ENCODE measurements at places on chromosomes 2 and 18.

DNA sequence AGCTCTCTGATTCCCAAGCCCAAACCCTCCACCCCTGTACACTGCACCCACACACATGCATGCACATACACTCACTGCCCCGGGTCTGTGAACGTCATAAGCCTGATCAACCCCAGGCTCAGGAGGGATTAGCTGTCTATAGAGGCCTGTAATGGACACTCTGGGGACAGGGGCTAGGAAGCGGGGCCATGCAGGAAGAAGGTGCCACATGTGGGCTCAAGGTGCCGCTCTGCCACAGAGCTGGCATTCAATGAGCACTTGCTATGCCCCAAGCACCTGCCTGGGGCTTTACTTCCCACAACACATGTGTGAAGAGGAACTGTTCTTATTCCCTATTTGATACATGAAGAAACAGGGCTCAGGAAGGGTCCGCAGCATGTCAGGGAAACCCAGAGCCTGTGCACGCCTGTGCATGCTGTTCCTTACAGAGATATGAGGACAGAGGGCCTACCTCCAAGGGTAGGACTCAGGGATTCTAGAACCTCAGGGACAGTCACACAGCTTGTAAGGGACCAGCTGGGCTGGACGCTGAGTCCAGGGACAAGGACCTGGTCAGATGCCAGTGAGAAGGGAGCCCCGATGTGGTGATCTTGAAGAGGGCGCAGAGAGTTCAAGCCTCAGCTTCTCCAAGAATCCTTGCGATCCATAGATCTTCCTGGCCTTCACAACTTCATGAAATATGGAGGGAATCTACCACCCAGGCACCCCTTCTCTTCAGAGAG lies 5.0 kb downstream of the BIN1 start:
- DNase-seq: peak; percentile 82

DNA sequence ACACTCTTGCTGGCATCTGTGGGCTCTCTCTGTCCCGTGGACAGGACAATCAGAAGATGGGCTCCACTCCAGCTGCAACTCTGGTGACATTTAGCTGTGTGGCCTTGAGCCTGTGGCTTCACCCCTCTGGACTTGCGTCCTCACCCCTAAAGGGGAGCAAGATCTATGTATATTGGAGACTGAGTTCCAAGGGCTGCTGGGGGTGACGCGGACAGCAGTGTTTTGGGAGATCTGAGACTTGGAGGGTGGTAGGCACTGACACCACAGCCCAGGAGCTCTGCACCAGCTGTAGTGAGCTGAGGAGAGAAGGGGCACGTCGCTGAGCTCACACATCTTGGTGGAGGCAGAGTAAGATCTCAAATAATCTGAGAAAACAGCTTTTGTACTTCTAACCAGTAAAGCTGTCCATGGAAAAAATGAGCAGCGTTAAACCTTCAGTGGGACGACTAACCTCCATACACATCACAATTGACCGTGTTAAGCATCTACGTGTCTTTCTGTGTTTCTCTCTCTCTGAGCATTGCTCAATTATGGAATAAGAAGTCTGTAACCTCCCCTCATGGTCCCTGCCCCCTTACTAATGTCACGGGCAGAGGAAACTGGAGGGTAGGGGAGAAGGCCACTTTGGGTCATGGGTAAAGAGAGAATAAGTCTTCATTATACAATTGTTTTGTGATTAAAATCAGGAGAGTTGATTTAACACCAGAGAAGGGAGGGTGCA lies 85.8 kb downstream of the SH3RF3 start:
- DNase-seq: no peak

DNA sequence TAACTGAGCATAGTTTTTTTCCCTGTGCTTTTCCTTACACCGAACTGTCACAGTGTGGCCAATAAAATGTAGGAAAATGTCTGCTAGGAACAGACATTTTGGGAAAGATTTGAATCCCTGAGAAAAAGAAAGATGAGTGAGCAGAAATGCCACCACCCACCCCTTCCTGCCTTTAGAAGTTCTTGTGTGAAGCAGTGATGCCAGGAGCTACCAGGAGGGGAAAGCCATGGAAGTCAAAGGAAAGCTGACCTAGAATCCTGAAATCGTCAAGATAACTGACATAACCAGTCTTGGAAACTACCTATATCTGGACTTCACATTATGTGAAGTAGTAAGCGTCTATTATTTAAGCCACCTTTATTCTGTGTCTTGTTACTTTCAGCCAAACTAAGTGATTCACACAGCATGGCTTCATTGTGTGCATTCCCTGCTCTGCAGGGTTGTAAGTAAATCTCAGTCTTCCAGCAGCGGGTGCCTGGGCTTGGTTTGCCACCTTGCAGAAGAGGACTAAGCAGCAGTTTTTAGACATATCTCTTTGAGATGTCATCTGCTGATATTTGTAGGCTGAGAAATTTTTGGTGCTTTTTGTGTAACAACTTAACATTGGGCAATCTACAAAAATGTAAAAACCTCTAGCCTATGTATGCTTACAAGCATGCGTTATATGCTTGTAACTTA lies 11.2 kb upstream of the SPRED2 start:
- no peak for DNase-seq

DNA sequence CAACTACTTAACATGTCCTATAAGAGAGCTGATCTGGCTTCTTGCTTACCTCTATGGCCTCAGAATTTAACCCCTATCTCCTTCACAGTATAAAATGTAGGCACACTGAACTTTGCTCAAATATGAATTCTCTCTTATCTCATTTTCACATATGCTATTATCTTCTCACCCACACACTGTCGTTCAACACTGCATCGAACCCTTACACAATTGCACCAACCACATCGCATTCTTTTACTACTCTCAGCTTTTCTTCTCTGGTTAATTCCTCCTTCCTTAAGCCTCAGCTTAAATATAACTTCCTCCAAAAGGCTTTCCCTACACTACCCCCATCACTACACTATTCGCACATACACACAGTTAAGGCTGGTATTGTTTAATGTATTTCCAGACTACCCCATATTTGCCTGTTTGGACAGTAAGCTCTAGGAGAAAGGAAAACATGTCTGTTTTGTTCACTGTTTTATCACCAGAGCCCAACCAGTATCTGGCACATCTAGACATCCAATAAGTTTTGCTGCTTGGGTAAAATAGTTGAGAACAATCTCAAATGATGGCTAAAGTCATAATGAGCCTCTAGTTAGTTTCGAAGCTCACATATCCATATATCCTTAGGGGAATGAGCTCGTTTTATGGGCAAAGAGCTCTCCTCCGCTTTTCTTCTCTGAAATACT lies 47.7 kb downstream of the HIBCH start:
- DNase-seq: no peak

GRCh38 chr2:64658269-64658668 lies 4.6 kb upstream of the SERTAD2 start:
- DNase-seq: no peak

DNA sequence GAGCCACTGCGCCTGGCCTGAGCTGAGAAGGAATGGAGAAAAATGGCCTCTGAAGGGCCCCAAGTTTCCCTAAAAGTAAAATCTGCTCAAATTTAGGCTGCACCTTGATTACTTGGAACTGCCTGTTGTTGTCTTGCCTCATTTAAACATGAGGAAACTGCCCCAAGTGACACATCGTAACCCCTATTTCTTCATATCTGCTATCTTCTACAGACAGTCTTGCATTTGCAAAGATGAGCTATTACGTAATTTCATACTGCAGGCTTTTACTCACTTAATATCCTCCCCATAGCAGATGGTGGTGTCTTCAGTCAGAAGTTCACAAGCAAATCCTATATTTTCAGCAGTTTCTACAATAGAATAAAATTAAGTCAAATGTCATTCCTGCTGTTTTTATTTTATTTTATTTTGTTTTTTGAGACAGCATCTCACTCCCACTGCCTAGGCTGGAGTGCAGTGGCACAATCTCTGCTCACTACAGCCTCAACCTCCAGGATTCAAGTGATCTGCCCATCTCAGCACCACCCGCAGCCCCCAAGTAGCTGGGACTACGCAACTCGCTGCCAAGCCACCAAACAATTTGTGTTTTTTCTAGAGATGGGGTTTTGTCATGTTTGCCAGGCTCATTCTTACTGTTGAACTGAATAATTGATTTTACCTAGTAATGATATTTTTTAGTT lies 45.3 kb upstream of the NARS1 start:
- DNase-seq: no peak

- DNase-seq: no peak
These were observed 178.9 kb upstream of the SERPINE2 start for GRCh38 chr2:224217962-224218347.

DNA sequence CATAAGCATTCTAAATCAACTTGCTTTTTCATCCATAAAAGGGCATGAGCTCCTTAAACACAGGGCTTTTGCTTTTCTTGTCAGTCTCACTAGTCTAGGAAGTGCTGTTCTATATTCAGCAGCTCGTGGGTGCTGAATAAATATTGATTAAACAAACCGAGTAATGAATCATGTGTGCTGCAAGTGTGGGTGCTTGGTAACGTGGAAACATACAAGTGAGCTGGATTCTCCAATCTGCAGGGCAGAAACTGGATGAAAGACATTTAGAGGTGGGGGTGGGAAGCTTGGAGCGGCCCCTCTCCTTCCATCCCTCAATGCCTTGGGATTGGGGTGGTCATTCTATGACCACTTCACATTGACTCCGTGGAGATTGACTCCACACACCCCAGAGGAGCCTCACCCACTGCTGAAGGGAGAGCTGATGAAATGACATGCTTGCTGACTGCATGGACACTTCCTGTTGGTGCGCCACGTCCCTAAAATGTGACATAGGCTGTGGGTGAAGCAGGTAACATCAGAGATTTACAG lies 114.6 kb downstream of the DOCK10 start:
- no peak for DNase-seq

GRCh38 chr2:241895712-241896641 lies 26.4 kb downstream of the RTP5 start:
- DNase-seq: peak; percentile 40

DNA sequence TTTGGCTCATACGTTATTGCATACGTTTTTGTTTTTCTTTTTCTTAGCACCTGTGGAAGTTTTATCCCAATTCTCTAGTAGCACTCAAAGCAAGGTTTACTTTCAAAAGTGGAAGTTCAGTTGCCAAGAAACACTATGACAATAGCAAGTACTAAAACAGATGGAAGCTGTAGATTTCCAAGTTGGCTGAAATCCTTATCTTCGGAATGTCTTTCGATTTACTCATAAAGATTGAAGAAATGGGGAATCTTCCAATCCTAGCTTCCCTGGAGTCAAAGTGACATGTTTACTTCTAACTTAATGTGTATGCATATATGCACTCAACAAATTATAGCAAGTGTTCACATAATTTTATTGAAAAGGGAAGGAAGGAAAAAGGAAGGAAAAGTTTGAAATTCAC lies 307.4 kb downstream of the CTNNA2 start:
- no peak for DNase-seq

GRCh38 chr2:222568865-222569264 lies 87.0 kb downstream of the FARSB start:
- DNase-seq: no peak

GRCh38 chr2:155866477-155866876 lies 466.0 kb downstream of the NR4A2 start:
- no peak for DNase-seq

GRCh38 chr2:59217360-59217759 lies 976.2 kb upstream of the FANCL start:
- no peak for DNase-seq

DNA sequence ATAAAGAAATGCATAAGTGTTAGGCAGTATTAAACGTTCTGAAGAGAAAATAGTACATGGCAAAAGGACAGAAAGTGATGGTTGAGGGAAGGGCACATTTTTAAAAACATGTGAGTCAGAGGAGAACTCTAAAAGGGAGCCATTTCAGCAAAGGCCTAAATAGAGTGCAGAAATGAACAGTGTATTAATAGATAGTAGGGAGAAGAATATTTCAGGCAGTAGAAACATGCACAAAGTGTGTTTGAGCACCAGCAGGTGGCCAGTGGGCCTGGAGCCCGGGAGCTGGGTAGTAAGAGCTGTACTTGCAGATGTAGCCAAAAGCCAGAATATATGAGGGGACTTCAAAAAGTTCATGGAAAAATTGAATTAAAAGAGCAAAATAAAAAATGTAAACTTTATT lies 288.1 kb upstream of the FIGN start:
- no peak for DNase-seq

DNA sequence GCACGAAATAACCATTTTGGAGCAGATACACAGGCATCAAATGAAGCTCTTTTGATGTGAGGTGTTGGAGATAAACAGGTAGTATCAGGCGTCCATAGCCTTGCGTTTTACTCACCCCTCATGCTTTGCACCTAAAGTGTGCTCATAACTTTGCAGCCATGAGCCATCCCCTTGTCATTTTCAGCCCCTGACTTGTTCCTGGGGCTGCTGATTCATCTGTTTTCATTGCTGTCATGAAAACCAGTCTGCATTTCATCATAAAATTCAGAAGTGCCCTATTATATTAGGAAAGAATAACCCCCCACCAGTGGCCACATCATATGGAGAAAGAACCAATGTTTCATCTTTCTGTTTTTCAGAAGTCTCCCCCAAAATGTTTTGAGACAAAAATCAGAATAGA lies 329.7 kb upstream of the NRP2 start:
- DNase-seq: no peak

DNA sequence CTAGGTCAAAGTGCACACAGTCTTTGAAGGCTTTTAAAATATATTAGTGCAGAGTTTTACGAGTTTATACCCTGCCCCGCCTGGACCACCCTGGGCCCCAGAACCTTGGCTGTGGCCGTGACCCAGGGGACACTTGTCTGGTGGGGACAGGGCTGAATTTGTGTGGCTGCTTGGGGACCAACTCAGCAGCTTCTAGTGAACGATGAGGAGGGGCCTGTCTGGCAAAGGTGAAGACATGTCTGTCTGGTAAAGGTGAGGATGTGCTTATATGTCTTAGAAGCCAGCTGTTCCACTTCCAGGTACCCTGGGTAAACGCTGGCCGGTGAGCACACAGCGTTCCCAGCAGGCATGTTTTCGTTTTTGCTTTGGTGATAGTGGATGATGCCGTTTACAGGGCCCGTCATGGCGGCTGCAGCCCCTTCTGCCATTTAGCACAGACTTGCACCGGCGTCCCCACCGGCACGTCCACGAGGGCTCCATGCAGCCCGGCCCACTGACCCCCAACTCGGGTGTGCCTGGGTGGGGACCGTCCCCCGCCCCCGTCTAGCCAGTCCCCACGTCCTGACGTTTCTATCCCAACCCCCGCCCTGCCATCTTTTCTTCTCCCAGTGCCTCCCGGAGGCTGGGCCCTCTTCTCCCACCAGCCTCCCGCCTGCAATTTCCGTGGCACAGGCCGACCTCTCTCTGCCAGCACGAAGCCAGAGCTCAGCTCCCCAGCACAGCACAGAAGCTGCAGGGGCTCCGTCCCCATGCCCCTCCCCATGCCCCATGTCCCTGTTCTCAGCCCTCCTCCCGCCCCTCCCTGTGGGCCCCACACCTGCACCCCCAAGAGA lies 67.8 kb downstream of the SLC66A2 start:
- DNase-seq: no peak

GRCh38 chr2:199216253-199216652 lies 241.5 kb downstream of the SATB2 start:
- DNase-seq: peak; percentile 45

- peak; percentile 96 for DNase-seq
These were observed 136.5 kb upstream of the HAAO start for GRCh38 chr2:42928692-42929545.

All from NCI-H82 (cell line).